Mesothelial cell of epicardium (in vitro differentiated cells): ENCODE measurements at places on chromosomes 6 and 20.

DNA sequence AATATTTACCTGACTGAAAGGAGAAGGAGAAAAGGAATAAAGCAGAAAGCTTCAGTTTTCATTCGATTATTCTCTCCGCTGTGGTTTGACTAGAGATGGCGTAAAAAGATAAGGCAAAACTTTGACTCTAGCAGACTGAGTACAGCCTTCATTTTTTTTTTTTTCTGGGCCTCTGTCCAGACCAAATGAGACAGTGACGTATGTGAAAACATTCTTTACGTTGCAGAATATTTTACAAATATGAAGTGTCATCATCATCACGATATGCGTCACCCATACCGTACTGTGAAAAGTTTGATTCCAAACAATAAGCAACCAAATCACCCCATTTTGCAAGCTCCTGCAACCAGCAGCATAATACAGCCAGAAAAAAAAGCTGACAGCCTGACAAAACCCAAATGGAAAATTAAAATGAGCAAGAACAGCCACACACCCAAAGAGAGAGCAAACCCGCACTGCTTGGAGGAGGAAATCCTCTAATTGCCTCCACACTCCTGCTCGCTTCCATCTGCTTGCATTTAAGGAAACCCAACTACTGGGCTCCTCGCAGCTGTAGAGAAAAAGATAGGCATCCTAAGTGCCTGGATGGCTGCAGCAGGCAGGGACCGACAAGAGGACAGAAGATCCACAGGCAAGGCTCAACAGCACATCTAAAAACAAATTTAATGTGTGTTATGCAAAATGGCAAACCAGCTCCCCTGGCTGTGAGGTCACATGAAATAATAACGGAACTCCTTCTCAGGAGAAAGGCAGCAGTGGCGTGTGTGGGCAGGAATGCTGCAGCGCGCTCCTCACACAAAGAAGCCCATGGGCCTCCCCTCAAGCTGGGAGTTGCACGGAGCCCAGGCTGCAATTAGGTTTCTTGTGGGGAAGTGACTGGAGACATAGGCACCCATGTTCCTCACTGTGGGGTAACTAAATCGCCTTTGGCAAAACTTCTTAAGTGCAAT, 113.1 kb downstream of the FYN start:
- no peak for DNase-seq

GRCh38 chr6:116314878-116315277, 35.1 kb upstream of the TSPYL1 start:
- DNase-seq, result no peak

DNA sequence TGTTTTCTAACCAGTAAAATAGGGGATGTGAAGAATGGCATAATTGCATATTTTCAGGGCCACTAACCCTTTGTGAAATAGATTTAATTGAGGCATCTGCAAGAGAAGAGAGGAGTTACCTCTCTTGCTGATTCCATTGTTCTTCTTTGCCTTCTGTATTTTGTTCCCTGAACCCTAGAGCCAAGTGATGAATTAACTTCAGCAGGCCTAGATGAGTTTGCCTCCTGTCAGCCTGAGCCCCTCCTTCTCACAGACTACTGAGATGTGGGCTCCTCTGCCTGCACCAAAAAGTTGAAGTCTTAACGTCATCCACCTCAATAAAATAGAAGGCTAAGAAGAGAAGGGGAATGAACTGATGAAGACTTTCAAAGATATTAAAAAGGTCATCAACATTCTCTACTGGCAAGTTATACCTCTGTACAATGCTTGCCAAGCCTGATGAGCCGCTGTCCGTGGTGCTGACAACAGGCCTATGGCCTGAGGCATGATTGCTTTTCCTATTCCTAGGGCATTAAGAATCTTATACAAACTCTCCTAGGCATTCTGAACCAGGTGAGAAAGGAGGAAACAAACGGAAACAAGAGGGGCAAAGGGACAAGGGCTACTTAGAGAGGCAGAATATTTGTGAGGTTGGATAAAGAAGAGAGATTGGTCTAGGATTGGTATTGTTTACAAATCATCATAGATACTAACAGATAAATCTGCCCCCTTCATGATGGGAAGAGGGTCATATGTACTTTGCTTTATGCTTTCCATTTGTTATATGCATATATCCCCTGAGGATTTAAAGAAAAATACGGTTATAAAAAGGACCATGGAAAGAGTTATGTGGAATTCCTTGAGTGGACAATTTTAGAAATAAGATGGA, 46.8 kb downstream of the CD24 start:
- DNase-seq, result peak; percentile 62

DNA sequence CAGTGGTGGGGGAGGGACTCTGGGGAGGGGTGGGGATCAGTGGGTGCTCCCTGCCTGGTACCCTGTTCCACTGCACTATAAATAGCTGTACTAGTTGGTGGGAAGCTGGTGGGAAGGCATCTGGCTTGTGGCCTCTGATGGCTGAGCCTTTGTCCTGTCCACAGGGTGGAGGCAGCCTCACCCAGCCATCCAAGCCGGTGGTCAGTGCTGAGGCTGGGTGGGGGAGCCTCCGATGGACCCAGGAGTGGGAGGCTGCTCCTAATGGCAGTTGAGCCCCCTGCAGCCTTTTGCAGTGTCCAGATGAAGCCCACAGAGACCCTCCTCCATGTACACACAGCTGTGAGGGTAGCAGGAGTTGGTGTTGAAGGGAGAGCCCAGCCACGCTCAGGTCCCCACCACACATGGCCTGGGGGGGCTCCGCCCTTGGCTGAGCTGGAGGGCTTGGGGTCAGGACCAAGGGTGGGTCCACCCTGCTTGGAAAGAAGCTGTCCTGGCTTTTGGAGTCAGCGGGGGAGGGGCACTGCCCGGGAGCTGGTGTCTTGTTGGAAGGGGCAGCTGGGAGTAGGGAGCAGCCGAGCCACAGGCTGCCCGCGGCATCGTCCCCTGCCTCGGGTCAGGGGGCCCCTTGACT, 2.5 kb downstream of the PPDPF start:
- DNase-seq, result peak; percentile 20

DNA sequence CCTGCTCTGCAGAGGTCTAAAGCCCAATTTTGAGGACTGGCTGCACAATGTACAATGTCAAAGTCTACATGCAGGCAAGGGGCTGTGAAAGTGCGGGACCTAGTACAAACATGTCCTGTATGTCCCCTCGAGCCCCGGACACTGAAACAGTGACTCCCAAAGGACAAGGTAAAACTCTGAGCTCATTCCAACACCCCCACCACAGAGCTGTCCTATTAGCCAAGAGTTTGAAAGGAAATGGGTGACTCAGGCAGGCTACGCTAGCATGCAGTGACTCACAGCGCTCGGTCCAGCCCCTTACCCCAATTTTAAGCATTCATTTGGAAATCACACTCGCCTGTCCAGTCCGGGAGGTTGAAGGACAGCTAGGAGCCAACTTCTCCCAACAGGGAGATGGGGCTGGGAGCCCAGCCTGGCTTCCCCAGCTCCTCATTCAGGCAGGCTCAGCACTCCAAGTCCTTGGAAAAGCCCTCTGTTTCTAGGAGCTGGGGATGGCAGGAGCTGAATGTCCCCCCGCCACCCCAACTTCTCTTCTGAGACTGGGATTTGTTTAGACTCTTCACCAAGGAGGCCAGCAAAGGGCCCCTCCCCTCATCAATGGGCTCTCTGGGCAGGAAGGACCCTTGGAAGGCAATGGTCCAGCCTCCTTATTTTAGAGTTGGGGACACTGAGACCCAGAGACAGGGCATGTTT, 3.9 kb downstream of the SDC4 start:
- DNase-seq, result no peak

DNA sequence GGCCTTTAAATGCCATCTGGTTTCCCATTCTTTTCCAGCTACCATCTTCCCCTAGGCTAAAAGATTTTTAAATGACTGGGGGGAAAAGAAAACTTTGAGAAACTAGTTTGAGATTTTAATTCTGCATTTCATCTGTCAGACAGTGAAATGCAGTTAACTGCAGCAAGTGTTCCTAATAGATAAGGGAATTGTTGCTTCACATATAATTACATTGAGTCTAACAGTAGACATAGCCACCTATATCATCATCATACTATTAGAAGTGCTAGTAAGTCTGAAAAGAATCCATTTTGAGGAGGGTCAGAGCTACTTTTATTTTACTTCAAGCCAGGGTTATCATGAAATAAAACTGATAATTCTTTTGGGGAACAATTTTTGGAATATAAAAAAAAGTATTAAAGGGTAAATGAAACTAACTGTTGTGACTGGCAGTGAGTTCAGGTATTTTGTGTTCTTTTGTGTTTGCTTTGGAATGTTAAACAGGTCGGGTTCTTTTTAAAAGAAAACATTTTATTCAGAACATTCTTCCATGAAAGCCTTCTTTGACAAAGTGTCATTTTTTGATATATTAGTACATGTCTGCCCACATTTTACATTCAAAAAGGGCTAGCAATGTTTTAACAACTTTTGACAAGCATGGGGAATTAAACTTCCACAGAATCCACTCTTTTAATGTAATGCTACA, 170.1 kb downstream of the HS3ST5 start:
- no peak for DNase-seq

DNA sequence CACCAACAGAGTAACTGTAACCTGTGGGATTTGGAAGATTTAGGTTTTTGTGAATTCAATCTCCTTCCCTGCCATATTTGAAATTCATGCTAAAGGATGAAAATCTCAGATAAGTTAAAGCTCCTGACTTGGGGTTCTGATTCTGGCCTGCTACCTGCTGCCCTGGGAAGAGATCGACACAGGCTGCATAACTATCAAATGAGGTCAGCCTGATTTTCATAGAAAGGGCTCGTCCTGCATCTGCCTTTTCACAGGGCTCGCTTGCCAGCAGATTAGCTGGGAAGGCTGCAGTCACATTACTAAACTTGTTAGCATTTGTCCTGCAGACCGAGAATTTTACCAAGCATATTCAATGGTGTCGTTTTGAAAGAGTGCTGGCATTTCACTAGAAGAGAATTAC, 14.6 kb downstream of the GCLC start:
- no peak for DNase-seq

- no peak for DNase-seq
These were observed 17.8 kb downstream of the RARS2 start for GRCh38 chr6:87572021-87572420.

- DNase-seq, result no peak
These were observed 963 bp upstream of the RMND1 start for GRCh38 chr6:151452750-151453427.
